ENCODE measurements at places on chromosomes 12 and 14. TPM values are rescaled to one million over a fixed set of nuclear protein-coding genes. Genes with fewer than 3 reads are reported as not detected.

Gene OTX2
- total RNA-seq: not detected

Gene KCNH3
- total RNA-seq: 0.23 TPM

Gene GLIPR1
- 86.0 TPM for total RNA-seq

Gene KLRC1
- not detected for total RNA-seq

Gene SIX6
- total RNA-seq: not detected
